Fibroblast of villous mesenchyme (primary cell): ENCODE measurements at places on chromosomes 3 and 15. TPM values are rescaled to one million over a fixed set of nuclear protein-coding genes. Genes with fewer than 3 reads are reported as not detected.
A peak's percentile ranks its signal among the peaks of the same experiment; 100 is the strongest.

GHSR gene
- total RNA-seq: not detected in 2 replicates

PIF1 gene
- total RNA-seq: 9.7 and 11.2 TPM in 2 replicates

SERPINI1 gene
- 2.2 and 2.6 TPM in 2 replicates for total RNA-seq

TEX9 gene
- 2.9 and 3.9 TPM in 2 replicates for total RNA-seq

TGM4 gene
- not detected in 2 replicates for total RNA-seq

RFT1 gene
- 9.0 and 13.4 TPM in 2 replicates for total RNA-seq

PLA1A gene
- total RNA-seq: not detected in 2 replicates

TMOD2 gene
- total RNA-seq: 5.2 and 7.3 TPM in 2 replicates

MUC20 gene
- total RNA-seq: 0.32 and 0.43 TPM in 2 replicates

CX3CR1 gene
- total RNA-seq: not detected in 2 replicates

RPL29 gene
- 617 and 759 TPM in 2 replicates for total RNA-seq

SUMF1 gene
- 41.9 and 47.4 TPM in 2 replicates for total RNA-seq

- DNase-seq: no peak
Observed at GRCh38 chr3:111299192-111299615, 227.6 kb downstream of the NECTIN3 start.

DNA sequence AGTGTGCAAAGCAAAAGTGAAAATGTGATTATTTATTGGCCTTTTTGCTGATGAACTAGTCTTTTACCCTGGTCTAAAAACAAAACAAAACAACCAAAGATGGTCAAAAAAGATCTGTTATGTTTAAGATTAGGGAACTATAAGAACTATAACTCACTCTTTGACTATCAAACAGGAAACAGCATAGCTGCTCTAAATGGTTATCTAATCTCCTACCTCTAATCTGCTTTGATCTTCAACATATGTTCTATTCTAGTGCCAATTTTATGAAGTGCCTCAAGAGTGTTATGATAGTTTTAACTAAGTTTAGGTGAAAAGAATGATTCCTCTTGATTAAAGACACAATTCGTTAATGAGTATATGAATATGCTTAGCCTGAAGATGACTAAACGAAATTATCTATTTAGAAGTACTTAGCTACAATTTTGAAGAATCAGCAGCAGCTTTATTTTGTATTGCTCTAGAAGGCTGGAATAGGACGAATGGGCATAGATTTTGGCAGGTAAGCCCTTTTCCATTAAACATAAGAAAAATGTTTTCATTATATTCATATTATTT lies 46.0 kb downstream of the SETD2 start:
- peak; percentile 54 for DNase-seq

- no peak for DNase-seq
Observed at GRCh38 chr15:73932381-73933191, 6.3 kb downstream of the LOXL1 start.

DNA sequence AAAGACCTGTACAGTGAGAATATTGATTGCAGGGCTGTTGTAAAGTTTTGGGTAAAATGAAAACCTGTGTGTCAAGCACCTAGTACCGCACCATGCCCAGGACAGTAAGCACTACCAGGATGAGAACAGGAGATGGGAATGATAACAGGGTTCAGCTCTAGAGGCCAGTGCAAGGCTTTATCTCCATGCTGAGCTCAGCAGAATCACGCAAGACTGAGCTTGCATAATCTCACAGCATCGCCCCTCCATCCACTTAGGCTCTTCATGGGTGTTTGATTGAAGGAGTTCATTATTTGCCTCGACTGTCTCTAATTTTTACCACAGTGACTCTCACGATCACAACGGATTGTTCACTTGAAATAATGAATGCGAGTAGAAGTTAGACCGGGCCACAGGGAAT lies 2.9 kb downstream of the ATP13A5 start:
- DNase-seq: no peak

DNA sequence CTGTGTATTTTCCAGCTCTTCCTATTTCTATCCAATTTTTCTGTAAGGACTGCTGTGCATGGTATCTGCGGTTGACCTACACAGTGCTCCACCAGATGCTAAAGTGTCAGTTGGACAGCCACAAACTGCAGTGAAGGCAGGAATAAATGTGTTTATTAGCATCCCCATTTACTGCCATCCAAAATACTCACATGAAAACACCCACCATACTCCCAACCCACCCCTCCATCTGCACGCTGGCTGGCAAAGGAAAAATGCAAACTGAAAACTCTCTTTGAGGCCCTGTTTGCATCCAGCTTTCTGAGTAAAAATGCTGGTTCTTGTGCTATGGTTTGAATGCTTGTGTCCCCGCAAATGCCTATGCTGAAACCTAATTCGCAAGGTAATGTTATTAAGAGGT lies 515.5 kb downstream of the ZNF385D start:
- no peak for DNase-seq

- no peak for DNase-seq
Observed at GRCh38 chr3:44875596-44875995, 1.2 kb downstream of the TGM4 start.

DNA sequence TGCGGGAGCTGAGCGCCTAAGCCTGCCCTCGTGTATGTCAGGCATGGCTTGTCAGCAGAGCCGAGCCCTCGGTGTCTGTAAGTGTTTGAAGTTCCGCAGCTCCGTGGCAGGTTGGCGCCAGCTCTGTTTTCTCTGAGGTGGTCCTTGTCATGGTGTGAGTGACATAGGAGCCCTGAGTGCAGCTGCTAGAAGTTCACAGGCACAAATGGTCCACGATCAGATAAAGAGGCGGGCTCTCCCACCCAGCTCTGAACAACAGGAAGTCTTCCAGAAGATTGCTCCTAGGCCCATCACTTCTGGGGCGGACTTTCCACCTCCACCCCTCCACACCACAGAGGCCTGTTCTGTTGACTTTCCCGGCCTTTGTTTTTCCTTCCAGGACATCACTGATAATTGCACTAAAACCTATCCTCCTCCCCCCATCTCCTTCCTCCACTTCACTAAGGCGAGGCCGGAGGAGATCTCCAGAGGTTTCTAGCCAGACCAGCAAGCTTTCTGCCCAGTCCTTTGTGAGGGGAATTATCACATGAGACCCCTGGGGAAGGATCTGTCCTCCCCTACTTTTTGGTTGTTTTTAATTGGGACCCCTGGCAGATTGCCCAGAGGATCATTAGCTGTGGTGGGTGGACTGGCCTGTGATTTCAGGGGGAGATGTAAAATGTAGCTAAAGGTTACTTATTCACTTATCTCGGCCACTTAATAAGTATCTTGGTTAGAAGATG lies 19.9 kb downstream of the ITPR1 start:
- DNase-seq: no peak

DNA sequence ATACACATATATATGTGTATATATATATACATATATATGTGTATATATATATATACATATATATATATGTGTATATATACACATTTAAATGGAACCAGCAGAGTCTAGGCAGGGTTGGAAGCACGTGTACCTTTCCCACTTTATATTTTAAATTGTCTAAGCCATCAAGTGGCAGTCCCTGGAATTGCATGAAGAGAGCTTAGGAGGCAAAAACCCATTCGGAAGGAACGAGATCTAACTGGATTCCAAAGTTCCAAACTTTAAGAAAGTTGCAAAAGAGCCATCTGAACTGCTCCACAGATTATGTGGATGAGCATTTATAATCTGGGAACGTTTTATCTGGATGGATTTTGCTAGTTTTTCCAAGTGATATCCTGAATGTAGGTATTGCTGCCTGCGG lies 186.5 kb downstream of the FOXP1 start:
- peak; percentile 38 for DNase-seq

DNA sequence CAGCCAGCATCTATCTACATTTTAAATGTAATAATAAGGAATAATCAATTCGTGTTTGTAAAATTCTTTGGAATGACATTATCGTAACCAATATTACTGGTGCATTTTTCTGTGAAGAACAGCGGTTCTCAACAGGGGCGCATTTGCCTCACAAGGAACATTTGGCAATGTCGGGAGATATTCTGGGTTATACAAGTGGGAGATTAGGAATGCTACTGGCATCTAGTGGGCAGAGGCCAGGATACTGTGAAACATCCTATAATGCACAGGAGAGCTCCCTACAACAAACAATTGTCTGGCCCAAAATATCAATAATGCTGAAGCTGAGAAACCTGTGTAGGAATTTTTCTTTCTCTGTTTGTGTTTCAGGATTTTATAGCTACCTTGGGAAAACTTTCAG lies 25.0 kb downstream of the ACP3 start:
- peak; percentile 25 for DNase-seq

- DNase-seq: no peak
Observed at GRCh38 chr3:97692831-97693230, 71.7 kb upstream of the ARL6 start.

GRCh38 chr3:134287512-134287911 lies 36.9 kb upstream of the RYK start:
- DNase-seq: no peak

- DNase-seq: no peak
Observed at GRCh38 chr3:133868186-133868585, 27.5 kb downstream of the RAB6B start.

- DNase-seq: no peak
Observed at GRCh38 chr3:136602818-136603217, 149.4 kb downstream of the STAG1 start.

DNA sequence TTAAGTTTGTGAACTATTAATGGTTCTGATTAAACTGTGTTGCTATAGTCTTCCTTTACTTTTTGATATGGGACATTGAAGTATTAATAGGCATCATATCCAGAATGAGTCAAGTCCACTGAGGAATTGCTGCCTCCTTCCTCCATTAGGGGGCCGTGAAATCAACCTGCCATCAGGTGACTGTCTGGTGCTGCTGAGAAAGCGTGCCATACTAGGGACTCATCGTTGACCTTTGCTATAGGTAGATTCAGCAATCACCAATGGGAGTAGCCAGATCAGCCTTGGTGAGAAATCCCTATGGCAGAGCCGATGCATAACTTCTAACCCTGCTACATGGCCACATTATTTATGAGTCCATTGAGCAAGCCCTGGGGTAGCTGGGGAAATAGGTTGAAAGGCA lies 30.1 kb upstream of the SLC28A2 start:
- DNase-seq: no peak

GRCh38 chr3:151268267-151269235 lies 9.8 kb downstream of the P2RY14 start:
- DNase-seq: no peak

GRCh38 chr3:66396888-66397287 lies 103.9 kb downstream of the LRIG1 start:
- DNase-seq: no peak

- peak; percentile 18 for DNase-seq
Observed at GRCh38 chr3:64824394-64824909, 136.7 kb upstream of the ADAMTS9 start.

DNA sequence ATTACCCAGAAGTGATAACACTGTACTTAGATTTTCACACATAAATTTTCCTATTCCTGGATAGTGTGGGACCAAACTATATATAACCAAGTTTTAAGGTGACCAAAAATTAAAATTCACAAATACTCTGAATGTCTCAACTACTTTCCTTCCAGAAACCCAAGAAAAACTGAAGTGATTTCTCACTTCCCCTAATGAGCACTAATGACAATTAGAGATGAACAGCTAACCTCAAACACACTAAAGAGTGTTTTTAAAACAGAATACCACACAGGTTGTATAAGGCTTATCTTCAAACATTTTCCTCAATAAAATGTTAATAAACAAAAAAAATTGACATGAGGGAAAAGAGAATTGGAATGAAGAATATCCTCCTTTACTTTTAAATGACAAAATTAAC lies 188.2 kb downstream of the ZBTB20 start:
- DNase-seq: no peak

GRCh38 chr3:193915099-193915498 lies 220.8 kb upstream of the HES1 start:
- DNase-seq: no peak

DNA sequence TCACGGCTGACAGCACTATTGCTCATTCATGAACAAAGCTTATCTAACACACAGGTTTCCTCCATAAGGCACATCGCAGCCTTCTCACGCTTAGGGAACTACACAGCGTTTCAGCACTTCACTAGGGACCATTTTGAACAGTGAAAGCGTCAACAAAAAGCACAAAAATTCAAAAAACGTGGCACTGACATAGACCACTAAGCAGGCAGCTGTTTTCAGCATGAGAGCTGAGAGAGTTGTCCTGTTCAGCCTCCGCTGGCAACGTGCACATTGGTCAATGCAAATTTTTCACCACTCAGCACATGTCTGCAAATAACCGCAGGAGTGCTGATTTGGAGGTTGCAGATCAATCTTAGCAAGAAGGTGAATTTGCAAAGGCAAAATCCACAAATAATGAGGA lies 109.2 kb downstream of the LRRK1 start:
- no peak for DNase-seq

DNA sequence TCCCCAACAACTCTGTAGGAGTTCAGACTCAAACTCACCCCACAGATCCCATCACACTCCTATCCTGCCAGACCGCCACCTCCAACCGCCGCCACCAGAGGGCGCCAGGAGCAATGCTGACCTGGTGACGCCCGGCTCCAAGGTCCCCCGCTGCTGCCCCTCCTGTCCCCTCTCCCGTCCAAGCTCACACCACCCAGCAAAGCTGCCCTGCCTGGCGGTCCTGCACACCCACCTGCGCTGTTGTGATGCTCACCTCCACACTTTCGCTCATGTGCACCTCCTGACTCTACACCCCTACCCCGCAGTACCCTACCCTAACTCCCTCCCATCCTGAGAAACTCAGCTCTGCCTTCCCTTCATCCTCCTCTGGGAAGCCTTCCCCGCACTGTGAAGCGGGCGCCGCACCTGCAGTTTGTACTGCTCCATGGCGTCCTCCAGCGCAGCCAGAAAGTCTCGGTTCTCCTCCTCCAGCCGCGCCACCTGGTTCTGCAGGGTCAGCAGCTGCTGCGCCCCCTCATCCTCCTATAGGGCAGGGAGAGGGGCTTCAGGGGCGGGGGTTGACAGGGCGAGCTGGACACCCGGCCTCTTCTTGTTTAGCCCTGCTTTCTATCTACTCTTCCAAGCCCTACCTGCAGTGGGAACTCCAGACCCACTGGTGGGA lies 7.9 kb downstream of the KIF7 start:
- peak; percentile 52 for DNase-seq

GRCh38 chr3:126160243-126161210 lies 19.9 kb downstream of the ALDH1L1 start:
- no peak for DNase-seq

- no peak for DNase-seq
Observed at GRCh38 chr3:28267984-28268849, 26.8 kb downstream of the CMC1 start.

DNA sequence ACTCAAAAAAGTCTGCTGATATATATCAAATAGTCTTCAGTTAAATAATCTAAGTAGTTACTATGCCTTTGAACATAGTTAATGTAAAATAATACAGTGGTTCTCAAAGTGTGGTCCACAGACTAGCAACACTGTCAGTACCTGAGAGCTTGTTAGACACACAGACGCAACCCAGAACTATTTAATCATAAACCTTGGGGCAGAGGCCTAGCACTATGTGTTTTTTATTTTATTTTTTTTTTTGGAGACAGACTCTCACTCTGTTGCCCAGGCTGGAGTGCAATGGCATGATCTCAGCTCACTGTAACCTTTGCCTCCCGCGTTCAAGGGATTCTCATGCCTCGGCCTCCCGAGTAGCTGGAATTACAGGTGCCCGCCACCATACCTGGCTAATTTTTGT lies 34.7 kb downstream of the GRAMD1C start:
- DNase-seq: no peak

DNA sequence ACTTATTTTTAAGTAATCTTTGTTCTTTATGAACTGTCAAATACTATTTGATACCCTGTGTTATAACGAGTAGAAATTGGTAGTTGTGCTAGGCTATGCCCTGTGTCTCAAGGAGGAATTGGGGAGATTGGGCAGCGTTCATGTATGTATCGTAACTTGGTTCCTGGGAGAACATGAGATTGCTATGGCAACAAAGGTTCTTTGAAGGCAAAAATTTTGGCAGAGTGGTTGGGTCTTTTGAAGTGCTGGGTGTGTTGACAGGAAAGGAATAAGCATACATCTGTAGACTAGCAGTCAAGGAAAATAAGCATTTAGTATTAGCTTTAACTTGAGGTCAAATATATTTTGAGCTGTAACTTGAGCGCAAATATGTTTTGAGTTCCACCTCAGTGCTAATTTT lies 45.3 kb downstream of the TCF12 start:
- no peak for DNase-seq
